CD4-positive, alpha-beta T cell treated with Interleukin-10 for 1 hour (primary cell): ENCODE measurements at places on chromosomes 12 and 14.

DNA sequence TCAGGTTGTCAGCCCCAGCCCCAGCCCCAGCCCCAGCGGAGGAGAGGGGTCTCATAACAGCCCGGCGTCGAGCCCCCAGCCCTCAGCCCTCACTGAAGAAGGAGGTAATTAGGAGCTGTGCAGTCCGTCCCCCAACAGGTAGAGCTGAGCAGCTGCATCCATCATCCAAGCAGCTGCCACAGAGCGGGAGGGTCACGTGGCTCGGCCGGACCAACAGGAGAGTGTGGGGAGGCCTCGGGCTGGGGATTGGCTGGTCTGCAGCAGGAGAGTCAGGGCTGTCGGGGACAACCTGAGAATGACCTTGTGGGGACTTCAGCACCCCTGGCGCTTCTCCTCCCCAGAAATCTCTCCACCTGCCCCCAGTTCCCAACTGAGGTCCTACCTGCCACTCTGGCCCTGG is 29.6 kb downstream of the SMUG1 start:
- no peak for DNase-seq

GRCh38 chr14:105224845-105225570 is 23.3 kb upstream of the BTBD6 start:
- DNase-seq, result no peak

DNA sequence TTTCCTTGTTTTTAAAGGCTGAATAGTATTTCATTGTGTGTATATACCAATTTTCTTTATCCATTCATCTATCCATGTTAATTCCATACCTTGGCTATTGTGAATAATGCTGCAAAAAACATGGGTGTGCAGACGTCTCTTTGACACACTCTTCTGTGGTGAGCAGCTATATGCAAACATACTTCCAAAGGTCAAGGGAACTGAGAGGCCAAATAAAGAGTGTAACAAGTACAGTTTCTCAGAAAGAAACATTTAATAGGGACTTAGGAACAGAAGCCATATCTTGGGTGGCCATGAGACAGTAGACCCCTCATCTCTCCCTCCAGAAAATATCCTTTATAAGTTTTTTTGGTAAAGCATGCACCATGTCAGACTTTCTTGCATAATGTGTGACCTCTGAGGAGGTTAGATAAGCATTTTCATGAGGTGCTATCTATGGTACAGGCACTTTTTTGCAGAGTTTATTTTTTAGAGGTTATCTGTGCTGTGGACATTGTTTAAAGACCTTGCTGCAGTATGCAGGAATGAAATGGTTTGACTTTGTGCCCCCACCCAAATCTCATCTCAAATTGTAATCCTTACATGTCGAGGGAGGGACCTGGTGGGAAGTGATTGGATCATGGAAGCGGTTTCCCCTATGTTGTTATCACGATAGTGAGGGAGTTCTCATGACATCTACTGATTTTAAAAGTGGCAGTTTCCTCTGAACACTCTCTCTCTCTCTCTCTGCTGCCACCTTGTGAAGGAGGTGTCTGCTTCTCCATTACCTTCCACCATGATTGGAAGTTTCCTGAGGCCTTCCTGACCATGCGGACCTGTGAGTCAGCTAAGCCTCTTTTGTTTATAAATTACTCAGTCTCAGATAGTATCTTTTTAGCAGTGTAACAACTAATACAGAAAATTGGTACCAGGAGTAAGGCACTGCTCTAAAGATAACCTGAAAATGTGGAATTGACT is 1202.3 kb downstream of the GALC start:
- no peak for DNase-seq

GRCh38 chr14:37615582-37616289 is 20.3 kb downstream of the TTC6 start:
- no peak for DNase-seq

- no peak for DNase-seq
Observed at GRCh38 chr14:68670359-68670715, 122.5 kb downstream of the ZFP36L1 start.

GRCh38 chr14:60616461-60616959 is 32.8 kb downstream of the SIX1 start:
- DNase-seq, result no peak
